ENCODE measurements at places on chromosomes 2 and 18. TPM values are rescaled to one million over a fixed set of nuclear protein-coding genes. Genes with fewer than 3 reads are reported as not detected.
A peak's percentile ranks its signal among the peaks of the same experiment; 100 is the strongest.

DNA sequence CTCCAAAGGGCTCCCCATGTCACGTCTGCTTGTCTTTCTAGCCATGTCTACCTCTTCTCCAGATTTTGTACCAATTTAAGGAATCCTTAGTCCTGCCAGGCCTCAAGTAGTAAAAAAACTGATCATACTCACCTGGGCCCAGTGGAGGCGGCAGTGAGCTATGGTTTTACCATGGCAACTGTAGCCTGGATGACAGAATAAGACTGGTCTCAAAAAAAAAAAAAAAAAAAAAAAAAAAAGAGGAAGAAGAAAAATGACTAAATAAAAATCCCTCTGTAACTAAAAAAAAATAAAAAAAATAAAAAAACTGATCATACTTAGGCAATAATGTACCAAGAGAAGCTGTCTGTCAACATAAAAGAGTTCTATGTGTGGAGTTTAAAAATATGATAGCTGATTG lies 221.6 kb downstream of the NR4A2 start:
- peak; percentile 20 for DNase-seq

- DNase-seq: no peak
Observed at GRCh38 chr2:240297256-240298116, 138.0 kb upstream of the GPC1 start.

DNA sequence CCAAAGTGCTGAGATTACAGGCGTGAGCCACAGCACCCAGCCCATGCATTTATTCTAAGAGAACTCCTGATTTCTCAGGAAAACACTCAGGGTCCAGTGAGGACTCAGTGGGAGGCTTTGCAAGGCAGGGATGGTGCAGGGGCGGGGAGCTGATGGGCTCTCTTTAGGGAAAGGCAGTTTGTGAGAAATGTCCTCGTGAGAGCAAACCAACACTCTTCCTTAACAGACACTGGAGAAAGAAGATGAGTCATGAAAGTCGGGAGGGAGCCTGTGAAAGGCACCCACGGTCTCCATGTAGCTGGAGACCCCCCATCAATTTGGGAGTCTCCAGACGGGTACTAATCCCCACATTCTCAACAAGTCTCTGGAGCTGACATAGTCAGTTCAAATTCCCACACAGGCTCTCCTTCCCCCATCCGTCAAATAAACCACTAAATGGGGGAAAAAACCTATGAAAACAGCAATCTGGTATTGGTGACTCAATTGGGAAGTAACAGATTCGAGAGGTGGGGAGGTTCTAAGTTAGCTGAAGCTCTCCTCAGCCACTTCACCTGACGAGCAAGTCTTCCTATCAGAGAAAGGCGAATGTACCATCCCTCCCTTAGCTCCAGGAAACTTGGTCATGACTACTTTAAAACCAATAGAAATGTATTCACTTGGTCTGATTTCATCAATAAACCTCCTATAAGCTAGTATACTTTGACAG lies 11.0 kb upstream of the CREG2 start:
- no peak for DNase-seq

The CD226 gene
- 1.3 TPM for total RNA-seq

GRCh38 chr2:237923481-237924163 lies 43.2 kb upstream of the UBE2F start:
- peak; percentile 83 for DNase-seq

The RPIA gene
- total RNA-seq: 3.0 TPM

The C2orf66 gene
- not detected for total RNA-seq

The LIMS3 gene
- 3.9 TPM for total RNA-seq

GRCh38 chr18:11859903-11860407 lies 8.7 kb downstream of the CHMP1B start:
- DNase-seq: peak; percentile 83

GRCh38 chr2:133605011-133605765 lies 36.9 kb upstream of the NCKAP5 start:
- DNase-seq: peak; percentile 21

- no peak for DNase-seq
Observed at GRCh38 chr2:71240794-71241193, 13.9 kb upstream of the PAIP2B start.

- DNase-seq: no peak
Observed at GRCh38 chr2:24707143-24707542, 86.0 kb downstream of the PTRHD1 start.

The MLPH gene
- total RNA-seq: 4.7 TPM

DNA sequence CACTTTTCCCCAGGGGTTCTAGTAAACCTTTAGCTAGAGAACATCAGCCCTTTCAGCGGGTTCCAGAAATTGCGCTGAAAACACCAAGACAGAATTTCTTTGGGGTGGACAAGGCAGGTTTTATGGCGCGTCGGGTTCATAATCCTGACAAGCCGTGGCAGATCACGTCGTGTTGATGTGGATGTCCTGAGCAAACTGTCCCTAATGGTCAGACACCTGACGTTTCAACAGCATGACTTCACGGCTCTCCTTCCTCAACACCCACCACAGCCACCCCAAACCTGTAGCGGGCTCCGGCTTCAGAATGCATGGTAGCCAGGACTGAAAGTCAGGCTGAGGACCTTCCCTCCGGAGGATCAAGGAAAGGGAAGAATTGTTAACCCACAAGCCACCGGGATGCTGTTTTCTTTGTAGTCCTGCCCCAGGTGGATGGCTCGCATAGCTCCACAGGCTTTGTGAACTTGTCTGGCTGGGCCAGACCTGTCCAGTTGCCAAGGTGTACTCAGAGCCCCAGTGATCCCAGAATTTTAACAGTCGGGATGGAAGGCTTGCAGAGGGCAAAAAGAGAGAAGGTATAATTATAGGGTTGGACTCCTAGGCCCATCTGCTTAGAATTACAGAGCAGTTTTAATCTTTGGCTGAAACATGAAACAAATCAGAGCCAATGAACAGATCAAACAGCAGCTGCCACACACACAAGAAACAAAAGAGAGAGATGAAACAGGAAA lies 1.5 kb downstream of the APCDD1 start:
- no peak for DNase-seq

DNA sequence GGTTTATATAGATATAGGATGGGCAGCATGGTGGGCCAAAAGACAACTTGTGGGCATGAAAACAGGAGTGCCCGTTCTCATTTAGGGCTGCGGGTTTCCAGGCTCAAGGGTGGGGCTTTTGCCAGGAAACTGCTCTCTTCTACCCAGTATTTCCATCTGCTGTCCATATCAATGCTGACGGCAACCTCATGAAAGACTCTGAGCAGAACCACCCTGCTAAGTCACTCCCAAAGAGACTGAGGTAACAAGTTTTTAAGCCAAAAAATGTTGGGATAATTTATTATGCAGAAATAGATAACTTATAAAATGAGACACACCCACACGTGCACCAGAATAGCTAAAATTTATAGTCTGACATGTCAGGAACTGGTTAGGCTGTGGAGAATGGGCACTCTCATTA lies 36.1 kb upstream of the MPPE1 start:
- DNase-seq: no peak

GRCh38 chr18:3055186-3055728 lies 42.3 kb upstream of the LPIN2 start:
- no peak for DNase-seq

DNA sequence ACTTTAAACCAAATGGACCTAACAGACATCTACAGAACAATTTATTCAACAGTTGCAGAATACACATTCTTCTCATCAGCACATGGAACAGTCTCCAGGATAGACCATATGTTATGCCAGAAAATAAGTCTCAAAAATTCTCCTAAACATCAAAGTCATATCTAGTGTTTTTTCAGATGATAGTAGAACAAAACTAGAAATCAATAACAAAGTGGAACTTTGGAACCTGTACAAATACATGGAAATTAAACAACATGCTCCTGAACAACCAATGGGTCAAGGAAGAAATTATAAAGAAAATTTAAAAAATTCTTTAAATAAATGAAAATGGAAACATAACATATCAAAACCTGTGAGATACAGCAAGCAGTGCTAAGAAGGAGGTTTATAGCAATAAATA lies 194.1 kb upstream of the SIX2 start:
- no peak for DNase-seq

The UGT1A10 gene
- not detected for total RNA-seq

- peak; percentile 13 for DNase-seq
Observed at GRCh38 chr2:178152033-178152432, 39.8 kb downstream of the RBM45 start.

GRCh38 chr2:233350708-233351107 lies 3.6 kb upstream of the DGKD start:
- peak; percentile 95 for DNase-seq

The SLC30A3 gene
- total RNA-seq: not detected

DNA sequence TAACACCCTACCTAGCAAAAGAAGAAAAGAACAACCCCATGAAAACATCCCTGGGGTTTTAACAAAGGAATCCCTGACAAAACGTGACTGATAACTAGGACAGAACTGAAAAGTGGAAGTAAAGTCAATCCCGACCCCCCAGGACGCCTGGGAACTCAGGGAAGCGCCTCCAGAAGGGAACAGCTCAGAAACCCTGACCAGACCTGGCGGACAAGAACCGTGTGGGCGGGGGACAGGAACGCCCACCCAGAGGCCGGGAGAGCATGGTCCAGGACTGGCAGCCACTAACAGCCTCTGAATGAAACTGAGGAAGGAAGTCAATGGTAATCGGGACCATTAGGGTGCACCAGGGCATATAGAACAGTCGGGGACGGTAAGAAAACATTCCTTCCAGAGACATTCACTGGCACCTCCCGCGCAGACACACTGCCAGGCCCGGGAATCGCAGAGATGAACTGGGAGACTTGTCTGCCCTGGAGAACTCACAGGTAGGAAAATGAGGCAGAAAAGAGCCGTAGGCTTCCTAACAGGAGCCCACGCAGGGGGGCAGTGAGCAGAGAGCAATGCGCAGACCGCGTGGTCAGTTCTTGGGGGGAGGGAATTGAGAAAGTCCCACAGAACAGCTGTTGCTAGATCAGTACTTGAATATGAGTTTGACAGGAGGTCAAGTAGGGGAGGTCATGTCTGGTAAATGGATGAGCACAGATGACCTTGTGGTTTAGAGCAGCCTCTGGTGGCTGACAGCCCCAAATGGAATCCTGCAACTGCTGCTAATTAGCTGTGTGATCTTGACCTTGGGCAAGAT lies 1.3 kb upstream of the TBC1D8 start:
- peak; percentile 61 for DNase-seq

The ADGRF3 gene
- under 0.01 TPM for total RNA-seq

GRCh38 chr18:12599543-12599942 lies 58.4 kb downstream of the SPIRE1 start:
- peak; percentile 13 for DNase-seq

- DNase-seq: peak; percentile 8
Observed at GRCh38 chr2:140526575-140526974, 1604.2 kb downstream of the LRP1B start.

GRCh38 chr2:233745073-233745755 lies 14.9 kb upstream of the UGT1A1 start:
- no peak for DNase-seq

The SMIM21 gene
- not detected for total RNA-seq

The GCFC2 gene
- 19.3 TPM for total RNA-seq

GRCh38 chr18:4360221-4360715 lies 94.8 kb downstream of the DLGAP1 start:
- DNase-seq: no peak

Measured in GM23248 (cell line).